Umbilical cord (tissue), 2 donors: ENCODE measurements at places on chromosomes 3 and 15. TPM values are rescaled to one million over a fixed set of nuclear protein-coding genes. Genes with fewer than 3 reads are reported as not detected.

Gene LRTM1
- not detected for total RNA-seq

Gene GP9
- total RNA-seq, result 3.6 TPM

DNA sequence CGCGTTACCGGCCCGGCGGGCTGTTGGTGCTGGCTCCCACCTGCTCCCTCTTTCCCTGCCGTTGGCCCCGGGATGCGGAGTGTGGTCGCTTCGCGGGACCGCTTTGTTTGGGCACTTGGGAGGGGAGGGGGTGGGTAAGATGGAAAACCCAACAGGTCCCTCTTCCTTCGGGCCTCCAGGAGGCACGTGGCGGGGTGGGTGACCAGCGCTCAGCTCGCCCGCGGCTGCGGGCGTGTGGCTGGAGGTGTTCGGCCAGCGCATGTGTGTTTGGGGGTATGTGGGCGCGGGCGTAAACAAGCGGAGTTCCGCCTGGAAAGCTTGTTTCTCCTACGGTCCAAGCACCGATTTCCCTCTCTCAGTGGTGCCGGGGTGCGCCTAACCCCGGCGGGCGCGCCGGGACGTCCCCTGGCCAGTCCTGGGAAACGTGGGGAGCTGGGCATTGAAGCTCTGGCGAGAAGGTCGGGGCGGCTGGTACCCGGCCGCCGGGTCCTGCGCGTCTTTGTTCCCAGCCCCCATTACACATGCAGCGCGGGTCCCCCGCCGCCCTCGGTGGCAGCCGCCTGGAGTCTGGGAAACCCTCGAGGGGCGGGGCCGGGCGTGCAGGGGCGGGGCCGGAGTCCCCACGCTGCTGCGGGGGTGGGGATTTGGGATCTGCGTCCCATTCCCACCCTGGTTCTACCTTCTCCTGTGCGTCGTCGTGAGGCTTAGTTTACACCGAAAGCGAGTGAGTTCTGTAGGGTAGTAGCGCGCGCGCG lies 1.4 kb downstream of the ACVR2B start:
- DNase-seq, result peak; percentile 55

GRCh38 chr3:195811756-195812155 lies at the start of gene MUC4:
Gene MUC4 (minus strand): TSS chr3:195811929. CDS start chr3:195811817, 112 bp downstream.
- peak; percentile 28 for DNase-seq

DNA sequence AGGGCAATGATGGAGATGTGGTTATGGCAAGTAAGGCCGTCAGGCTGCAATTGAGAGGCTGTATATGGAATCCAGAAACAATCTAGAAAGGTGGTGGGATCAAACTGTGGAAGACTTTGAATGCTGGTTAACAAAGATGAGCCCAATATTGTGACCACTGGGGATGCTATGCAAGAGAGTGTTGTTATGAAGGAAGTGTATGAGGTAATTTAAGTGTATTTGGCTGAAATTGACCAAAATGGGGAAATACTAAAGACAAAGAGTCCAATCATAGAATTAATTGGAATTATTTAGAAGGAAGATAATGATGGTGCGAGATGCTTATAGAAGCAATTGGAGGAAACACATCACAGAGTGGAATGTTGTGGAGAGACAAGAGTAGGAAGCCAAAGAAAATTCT lies 24.5 kb downstream of the BTLA start:
- DNase-seq, result no peak

- peak; percentile 14 for DNase-seq
These were observed 246.4 kb downstream of the SLC9A9 start for GRCh38 chr3:143601723-143602484.

DNA sequence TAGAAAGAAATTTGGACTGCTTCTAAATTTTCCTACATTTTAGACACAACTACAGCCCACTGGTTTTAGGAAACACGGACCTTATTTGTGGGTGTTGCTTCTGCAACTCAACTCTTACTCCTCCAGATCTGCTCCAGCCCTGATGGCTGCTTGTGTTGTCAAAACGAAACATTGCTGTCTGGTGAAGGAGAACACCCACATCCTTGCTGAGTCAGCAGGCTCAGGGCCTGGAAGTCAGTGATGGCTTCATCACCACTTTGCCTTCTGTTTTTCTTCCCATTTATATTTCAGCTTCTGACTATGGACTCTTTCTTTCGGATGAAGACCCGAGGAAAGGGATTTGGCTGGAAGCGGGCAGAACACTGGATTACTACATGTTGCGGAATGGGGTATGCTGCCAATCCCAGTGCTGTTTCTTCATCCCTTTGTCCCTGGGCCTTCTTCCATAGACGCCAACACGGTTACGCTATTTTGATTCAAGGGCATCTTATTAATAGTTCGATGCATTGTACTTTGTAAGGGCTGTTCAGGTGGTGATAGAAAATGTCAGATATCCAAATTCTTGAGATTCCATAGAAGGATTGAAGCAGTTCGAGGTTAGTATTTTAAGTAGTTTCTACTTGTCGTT lies 392.6 kb upstream of the TPM1 start:
- DNase-seq, result peak; percentile 51

GRCh38 chr3:146209371-146209770 lies 41.5 kb downstream of the PLSCR4 start:
- no peak for DNase-seq

DNA sequence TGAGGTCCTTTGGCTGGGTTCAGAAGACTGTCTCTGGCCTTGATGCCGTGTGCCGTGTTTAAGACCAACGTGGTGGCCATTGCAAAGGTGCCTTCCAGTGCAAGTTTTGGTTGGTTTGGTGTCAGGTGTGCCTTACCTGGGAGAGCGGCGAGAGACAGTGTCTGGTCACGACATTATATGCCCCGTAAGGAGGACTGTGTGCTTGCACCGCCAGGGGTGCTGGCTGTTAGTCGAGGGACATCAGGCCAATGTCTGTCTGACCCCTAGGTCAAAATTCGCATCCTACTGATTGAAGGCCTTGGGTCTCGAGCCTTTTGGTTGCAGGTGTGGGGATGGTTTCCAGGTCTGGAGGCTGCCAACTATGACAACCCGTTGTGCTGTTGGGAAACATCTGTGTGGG lies 111.9 kb downstream of the SNRPN start:
- DNase-seq, result no peak
